CMK (cell line): ENCODE measurements at places on chromosomes 5 and 9.

DNA sequence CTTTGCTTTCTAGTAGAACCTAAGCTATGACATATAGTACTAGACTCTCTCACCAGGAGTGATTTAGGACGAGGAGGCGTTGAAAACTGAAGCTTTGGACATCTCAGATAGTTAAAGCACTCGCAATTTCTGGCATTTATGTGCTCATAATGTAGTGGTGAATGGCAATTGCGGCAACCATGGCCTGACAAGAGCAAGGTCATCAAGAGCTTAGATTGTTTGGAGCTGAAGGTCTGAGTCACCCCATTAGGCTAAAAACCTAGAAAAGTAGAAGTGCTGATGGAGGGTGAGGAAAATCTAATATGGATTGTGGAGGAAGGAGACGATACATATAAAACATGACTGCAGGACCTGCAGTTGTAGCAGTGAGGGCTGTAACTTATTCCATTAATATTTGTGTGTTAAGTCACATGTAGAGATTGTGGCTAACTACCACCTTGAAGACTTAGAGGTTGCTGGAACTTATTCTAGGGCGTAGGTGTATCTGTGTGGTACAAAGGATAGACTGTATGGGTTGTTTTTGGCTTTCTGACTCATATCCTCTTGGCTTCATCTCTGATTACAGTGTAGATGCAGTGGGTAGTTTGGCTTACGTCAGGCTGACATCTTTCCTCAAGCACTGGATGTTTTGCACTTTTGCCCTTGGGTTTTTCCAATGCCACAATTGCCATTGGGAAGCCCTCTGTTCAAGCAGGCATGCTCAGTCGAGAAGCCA is 138.9 kb upstream of the CDKN2B start:
- DNase-seq = no peak

GRCh38 chr5:105088961-105089360 is 1526.4 kb upstream of the NUDT12 start:
- no peak for DNase-seq

DNA sequence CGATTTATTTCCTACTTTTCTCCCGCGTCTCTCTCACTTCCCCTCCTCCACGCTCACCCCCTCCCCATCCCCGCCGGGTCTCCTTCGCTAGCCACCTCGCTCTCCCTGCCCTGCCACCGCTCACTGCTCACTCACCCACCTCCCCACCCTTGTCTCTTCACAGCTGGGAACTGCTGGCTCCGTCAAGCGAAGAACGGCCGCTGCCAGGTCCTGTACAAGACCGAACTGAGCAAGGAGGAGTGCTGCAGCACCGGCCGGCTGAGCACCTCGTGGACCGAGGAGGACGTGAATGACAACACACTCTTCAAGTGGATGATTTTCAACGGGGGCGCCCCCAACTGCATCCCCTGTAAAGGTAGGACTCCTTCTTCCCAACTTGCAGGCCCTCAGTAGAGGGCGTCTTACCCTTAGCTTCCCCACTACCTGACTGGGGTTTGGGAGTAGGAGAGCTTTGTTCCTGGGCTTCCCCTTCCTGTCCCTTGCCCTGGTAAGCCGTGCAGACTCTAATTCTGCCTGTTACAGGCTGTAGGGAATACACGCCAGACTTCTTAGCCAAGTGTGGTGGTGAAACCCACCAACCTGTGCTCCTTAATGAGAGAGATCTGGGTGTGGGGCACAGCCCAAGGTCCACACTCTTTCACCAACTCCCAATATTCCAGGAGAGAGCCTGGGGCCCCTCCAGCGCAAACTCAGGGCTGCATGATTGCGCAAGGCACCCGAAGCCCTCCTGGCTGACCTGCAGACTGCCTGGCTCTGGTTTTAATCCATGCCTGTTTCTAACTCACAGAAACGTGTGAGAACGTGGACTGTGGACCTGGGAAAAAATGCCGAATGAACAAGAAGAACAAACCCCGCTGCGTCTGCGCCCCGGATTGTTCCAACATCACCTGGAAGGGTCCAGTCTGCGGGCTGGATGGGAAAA is 2.5 kb downstream of the FST start:
- no peak for DNase-seq

GRCh38 chr5:85132269-85132668 is 747.6 kb upstream of the EDIL3 start:
- no peak for DNase-seq

- DNase-seq = no peak
These were observed 11.9 kb upstream of the MELK start for GRCh38 chr9:36560771-36561170.

GRCh38 chr5:96946381-96946780 is 10.5 kb downstream of the LNPEP start:
- no peak for DNase-seq
